ENCODE measurements at places on chromosomes 3 and 15. TPM values are rescaled to one million over a fixed set of nuclear protein-coding genes. Genes with fewer than 3 reads are reported as not detected.

The FEZF2 gene
- not detected for total RNA-seq

The GOLGA6A gene
- total RNA-seq, result not detected

The OR5K2 gene
- total RNA-seq, result not detected

The TMEM108 gene
- 0.42 TPM for total RNA-seq

The SLC24A5 gene
- not detected for total RNA-seq
